ENCODE measurements at places on chromosomes 1 and 21.

- no peak for DNase-seq
Measured at GRCh38 chr21:32887026-32887425, 115.5 kb upstream of the PAXBP1 start.

GRCh38 chr1:115670476-115671175 lies 28.9 kb downstream of the VANGL1 start:
- no peak for DNase-seq

DNA sequence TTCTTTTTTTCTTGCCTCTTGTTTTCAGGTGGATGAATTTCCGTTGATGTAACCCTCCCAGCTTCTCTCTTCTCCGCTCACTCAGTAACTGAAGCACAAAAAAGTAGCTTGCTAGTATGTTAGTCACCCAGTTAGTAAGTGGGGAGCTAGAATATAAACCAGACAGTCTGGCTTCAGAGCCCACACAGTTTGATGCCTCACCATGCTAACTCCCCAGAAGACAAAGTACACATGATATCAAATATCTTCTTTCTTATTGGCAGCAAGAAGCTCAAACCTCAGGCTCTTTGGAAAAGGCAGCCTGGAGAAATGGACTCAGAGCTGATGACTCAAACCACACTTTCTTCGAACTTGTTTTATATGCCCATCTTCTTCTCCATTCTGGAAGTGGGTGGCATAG lies 187.5 kb upstream of the PLXNA2 start:
- DNase-seq, result no peak

GRCh38 chr1:2174348-2175054 lies 20.1 kb downstream of the FAAP20 start:
- peak; percentile 83 for DNase-seq

GRCh38 chr21:45572783-45573451 lies 30.7 kb upstream of the SLC19A1 start:
- DNase-seq, result no peak

DNA sequence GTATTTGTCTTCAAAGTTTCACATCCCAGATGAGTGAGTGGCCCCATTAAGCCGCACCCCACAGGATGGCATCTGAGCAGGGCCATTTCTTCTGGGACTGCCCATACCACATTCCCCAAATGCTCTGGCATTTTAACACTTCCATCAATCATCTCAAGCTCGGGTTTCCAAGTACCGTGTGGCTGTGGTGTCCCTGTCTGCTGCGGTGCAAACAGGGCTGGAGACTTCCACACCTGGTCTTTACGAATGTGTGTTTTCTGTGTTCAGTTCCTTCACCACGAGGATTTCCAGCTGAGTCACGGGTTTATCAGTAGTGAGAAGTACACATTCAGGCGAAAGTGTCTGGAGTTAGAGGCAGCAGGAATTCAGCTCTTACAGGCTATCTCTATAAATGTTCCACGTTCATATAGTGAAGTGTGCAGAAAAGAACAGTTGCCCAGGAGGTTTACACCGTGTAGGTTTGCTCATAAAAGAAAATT lies 195.2 kb downstream of the RHOU start:
- no peak for DNase-seq

DNA sequence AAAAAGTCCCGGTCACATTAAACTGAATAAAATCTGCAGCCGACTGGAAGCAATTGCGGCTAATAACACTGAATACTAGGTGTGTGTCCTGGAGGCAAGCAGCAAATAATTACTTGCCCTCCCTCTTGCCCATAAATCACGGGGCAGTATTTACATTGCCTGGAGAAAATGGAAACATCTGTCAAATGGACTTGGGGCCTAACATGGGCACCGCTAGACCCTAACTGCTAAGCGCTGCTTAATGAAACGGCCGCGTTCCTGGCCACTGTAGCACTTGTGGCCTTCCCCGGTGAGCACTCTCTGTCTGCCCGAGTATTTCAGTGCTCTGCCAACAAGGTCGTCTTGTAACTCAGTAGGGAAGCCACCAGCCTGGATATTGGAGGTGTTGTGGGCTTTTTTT lies 23.9 kb upstream of the KNCN start:
- DNase-seq, result no peak

DNA sequence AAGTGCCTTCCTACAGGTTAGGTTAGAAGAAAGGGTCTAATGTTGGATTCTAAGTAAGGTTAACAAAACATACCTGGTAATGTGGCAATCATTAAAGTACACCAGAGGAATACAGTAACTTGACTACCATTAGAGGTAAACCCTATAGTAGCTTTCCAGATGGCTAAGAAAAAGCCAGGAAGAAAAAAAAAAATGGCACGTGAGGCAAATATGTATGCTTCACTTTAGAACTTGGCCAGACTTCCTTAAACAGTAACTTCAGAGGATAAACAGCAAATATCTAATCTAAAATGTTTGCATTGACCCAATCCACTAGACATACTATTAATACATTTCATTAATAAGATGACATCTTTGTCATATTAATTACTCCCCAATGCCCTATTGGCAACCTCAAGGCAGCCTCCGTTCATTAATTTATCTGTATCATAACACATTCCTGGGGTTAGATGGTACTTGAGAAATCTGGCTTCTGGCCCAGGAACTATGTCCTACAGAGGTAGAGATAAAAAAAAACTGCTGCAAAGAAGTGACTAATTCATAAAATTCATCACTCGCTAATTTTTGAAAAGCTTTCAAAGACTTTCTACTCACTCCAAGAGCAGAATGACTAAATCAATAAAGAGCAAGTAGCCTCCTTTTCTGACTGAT lies 5.8 kb downstream of the DCAF8 start:
- DNase-seq, result no peak

GRCh38 chr1:110337704-110338308 lies 1.4 kb upstream of the RBM15 start:
- no peak for DNase-seq

DNA sequence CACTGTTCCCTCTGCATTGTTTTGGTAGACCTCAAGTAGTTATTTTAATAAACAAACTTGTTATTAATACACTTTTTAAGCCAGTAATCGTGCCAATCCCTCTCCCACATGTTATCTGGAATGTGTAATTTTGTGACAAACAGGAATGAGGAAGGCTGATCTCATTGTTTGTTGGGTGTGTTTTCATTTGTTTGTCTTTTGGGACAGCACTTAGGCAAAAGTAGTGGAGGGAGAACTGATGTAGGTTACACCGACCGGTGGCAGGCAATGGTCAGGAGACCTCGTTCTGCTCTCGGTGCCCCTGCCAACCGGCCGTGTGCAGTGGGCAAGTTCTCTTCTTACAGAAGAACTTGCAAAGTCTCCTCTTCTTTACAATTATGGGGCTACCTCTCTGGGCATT lies 99.8 kb downstream of the HUNK start:
- no peak for DNase-seq

- no peak for DNase-seq
Measured at GRCh38 chr1:237031480-237031879, 10.5 kb upstream of the RYR2 start.
